ENCODE measurements at places on chromosomes 2 and 18. TPM values are rescaled to one million over a fixed set of nuclear protein-coding genes. Genes with fewer than 3 reads are reported as not detected.

- DNase-seq = no peak
Measured at GRCh38 chr18:47995654-47996053, 65.2 kb upstream of the SMAD2 start.

- DNase-seq = peak; percentile 69
Measured at GRCh38 chr18:10131460-10132395, 217.9 kb downstream of the VAPA start.

DNA sequence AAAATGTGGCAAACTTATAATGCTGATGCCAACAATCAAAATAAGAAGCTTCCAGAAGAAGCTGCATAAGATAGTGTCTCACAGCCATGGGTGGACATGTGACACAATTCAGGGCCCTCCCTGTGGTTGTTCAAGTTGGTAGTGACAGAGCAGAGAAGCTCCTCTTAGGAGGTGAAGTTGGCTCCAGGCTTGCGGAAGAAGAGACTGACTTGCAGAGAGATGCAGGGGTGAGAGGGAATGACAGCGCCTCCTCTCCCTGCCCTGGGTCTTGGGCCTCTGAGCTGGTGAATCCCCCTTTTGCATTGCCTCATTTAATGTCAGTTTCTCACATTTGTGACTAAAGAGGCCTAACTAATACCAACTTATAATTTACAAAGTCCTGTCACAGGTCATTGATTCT lies 23.0 kb upstream of the RHOB start:
- no peak for DNase-seq

- DNase-seq = no peak
Measured at GRCh38 chr2:14567561-14567960, 65.0 kb upstream of the LRATD1 start.

GRCh38 chr2:204436230-204436629 lies 109.0 kb upstream of the PARD3B start:
- no peak for DNase-seq

DNA sequence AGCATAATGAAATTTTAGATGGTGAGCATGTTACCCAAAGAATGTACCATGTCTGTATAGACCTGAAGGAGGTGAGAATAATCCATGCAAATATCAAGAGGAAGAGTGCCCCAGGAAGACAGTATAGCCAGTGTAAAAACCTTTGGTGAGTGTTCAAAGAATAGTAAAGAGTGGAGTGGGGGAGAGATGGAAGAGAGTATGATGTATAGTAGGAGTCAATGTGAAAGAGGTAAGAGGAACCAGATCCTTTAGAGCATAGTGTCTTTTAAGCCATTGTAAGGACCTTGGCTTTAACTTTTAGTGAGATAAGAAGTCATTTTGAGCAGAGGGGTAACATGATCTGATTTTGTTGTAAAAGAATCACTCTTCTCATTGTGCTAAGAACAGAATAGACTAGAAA lies 1052.3 kb upstream of the ZEB2 start:
- DNase-seq = no peak

- DNase-seq = no peak
Measured at GRCh38 chr2:125169764-125170146, 1144.7 kb downstream of the CNTNAP5 start.

DNA sequence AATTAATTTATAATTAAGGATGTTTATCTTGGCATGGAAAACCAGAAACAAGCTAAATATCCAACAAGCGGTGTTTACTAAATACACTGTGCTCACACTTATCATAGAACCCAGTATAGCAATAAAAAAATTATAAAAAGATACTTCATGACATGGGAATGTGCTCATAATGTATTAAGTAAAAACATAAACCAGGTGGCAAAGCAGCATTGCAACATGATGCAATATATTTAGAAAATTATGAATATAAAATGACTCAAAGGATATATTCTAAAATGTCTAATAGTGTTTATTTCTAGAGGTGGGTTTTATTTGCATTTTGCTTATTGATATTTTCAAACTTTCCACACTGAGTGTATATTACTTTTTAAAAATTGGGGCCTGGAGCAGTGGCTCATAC lies 84.4 kb upstream of the ATL2 start:
- no peak for DNase-seq

DNA sequence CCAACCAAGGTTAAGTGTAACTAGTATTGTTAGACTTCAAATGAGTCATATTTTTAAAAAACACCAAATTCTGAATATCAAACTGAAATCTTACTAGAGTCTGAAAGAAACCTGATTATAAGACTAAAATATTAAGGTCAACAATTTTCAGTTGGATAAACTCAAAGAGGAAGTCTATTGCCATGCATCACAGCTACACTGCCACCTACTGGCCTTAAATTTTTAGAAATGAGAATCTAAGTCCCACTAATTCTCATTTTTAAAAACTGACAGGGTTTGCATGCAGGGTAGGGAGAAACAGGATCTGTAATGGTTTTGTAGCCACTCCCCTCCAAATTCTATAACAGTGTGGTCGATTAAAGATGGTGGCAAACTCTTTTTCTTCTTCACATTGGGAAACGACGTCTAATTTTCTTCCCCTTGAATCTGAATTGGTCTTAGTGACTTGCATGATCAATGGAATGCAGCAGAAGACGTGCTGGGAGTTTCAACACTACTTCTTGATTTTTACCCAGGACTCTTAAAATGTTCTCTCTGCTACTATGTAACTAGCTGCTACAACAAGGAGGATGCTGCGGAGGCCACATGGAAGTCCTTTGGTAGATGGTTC lies 176.1 kb upstream of the SESTD1 start:
- no peak for DNase-seq

DNA sequence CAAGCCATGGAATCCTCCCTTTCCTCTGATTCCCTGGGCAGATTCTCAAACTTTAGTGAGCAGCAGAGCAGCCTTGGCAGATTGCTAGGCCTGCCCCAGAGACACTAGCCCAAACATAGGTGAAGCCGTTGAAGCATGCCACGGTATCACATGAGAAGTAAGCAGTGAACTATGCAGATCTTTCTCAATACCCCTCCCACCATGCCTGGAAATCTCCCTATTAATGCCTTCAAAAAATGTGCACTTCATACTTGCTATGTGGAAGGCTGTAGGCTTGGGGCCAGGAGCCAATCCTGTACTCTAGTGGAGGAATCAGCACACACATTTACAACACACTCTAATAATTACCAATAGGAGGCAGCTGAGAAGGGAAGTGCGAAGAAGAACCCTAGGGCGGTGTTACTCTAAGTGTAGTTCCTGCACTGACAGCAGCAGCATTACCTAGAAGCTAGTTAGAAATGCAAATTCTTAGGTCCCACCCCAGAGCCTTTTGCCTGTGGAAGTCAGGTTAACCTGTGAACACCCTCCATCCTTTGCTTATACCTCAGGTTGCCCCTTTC lies 305.1 kb upstream of the SPRED2 start:
- no peak for DNase-seq

GRCh38 chr18:12334863-12335262 lies 26.8 kb downstream of the TUBB6 start:
- no peak for DNase-seq

Gene SCTR
- 9.6 TPM for polyA plus RNA-seq

Gene CHPF
- 17.6 TPM for polyA plus RNA-seq

Gene CHST9
- 3.8 TPM for polyA plus RNA-seq

Gene LOXL3
- polyA plus RNA-seq = 10.8 TPM
